ENCODE measurements at places on chromosomes 5 and 9. TPM values are rescaled to one million over a fixed set of nuclear protein-coding genes. Genes with fewer than 3 reads are reported as not detected.

PDLIM7 gene
- total RNA-seq: 34.5 TPM

HINT1 gene
- total RNA-seq: 157 TPM

ARID3C gene
- total RNA-seq: not detected

LRRC19 gene
- not detected for total RNA-seq

FAM81B gene
- total RNA-seq: not detected

Measured in bladder microvascular endothelial cell (primary cell).